ENCODE measurements at places on chromosomes 3 and 15.

DNA sequence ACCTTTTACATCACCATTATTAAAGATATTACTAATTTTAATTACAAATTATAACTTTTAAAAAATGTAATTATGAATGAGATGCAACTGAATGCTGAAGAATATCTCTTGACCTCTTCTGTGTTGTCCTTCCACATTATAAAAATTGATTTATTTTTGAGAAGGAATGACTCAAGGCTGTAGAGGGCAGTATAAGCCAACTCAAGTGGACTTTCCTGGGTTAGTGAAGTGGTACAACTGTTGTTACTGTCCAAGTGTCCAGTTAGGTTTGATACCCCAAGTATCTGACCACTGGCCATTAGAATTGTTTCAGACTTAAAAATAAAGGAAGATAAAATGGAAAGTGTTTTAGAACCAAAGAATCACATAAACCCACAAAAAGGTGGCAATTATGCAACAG is 51.9 kb downstream of the BBX start:
- H3K27ac ChIP-seq: no peak overlapping the region
- peaks cover 14% of the 10 kb centered on the region for H3K4me1 ChIP-seq
- DNase-seq: peak; percentile 65
- H3K36me3 ChIP-seq: no peaks in the 10 kb centered on the region

- H3K27ac ChIP-seq: no peak overlapping the region
- H3K27me3 ChIP-seq: peaks cover 8% of the 10 kb centered on the region
- no peaks in the 10 kb centered on the region for H3K36me3 ChIP-seq
- DNase-seq: no peak
- H3K4me1 ChIP-seq: no peaks in the 10 kb centered on the region
Measured at GRCh38 chr3:195001961-195002861, 268.7 kb downstream of the XXYLT1 start.

GRCh38 chr3:58568572-58569286 is 8.5 kb downstream of the FAM107A start:
- H3K4me3 ChIP-seq: no peak overlapping the region
- H3K4me1 ChIP-seq: peaks cover 4% of the 10 kb centered on the region
- H3K27ac ChIP-seq: no peak overlapping the region
- peak; percentile 91 for DNase-seq
- H3K36me3 ChIP-seq: no peaks in the 10 kb centered on the region

DNA sequence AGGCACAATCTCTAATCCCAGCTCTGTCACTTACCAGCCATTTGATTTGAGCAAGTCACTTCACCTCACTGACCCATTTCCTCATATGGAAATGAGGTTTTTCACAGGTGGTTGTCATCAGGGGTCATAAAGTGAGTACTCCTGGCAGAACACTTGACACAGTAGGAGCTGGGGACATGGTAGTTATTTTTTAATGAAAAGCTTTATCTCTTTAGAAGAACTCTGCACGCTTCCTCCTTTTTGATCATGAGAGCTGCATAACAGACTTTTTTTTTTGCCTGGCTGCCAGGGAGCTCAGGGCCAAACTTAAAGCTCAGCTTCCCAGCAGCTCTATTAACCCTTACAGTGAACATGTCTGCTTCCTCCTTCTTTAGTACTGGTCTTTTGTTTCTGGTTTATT is 8.4 kb downstream of the VWA5B2 start:
- no peak overlapping the region for H3K27ac ChIP-seq
- DNase-seq: no peak
- H3K4me1 ChIP-seq: no peaks in the 10 kb centered on the region
- H3K4me3 ChIP-seq: no peak overlapping the region

DNA sequence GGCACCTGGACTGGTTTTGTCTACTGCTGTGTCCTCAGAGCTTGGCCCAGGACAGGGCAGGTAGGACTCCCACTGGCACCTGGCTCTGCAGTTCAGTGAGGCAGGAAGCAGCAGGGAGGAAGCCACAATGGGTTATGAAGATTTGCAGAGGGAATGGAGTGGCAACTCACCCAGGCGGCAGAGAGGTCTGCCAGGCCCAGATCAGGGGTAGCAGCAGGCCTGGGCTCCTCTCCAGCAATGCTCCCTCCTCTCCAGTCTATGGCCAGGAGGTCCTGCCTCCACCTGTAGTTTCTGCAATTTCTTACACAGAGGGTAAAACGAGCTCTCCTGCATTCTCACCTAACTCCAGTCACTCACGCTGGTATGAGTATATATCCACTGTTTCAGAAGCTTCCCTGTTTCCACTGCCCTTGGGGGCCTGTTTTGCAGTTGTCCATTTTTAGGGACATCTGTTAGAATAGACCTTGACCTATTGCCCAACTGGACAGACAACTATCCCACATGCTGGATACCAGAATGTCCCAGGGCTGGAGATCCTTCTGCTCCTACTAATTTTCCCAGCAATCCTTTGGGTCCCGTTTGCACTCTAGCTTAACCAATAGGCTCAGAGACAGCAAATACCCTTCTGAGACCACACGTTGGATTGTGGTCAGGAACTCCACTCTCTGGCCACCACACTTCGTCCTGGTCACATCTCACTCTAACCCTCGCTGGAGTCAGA is 35.2 kb downstream of the HMCES start:
- DNase-seq: peak; percentile 76
- peak overlapping the region; percentile 92 for H3K4me3 ChIP-seq
- peaks cover 36% of the 10 kb centered on the region for H3K4me1 ChIP-seq
- H3K27me3 ChIP-seq: no peaks in the 10 kb centered on the region
- peak overlapping the region; percentile 79 for H3K27ac ChIP-seq
- peaks cover under 1% of the 10 kb centered on the region for H3K36me3 ChIP-seq

GRCh38 chr3:13066834-13067233 is 6.4 kb downstream of the IQSEC1 start:
- peaks cover 6% of the 10 kb centered on the region for H3K36me3 ChIP-seq
- DNase-seq: no peak
- H3K4me1 ChIP-seq: peaks cover 41% of the 10 kb centered on the region
- no peak overlapping the region for H3K4me3 ChIP-seq
- no peaks in the 10 kb centered on the region for H3K27me3 ChIP-seq

Measured in activated CD4-positive, alpha-beta T cell treated with anti-CD3 and anti-CD28 coated beads, Interleukin-2, amount 10 ng/mL, durations not matched to agents 24 days and 14 days (primary cell).